Activated CD4-positive, alpha-beta memory T cell treated with anti-CD3 and anti-CD28 coated beads, Interleukin-2, amount 10 ng/mL, durations not matched to agents 7 days and 5 days (primary cell): ENCODE measurements at places on chromosomes 2 and 18. TPM values are rescaled to one million over a fixed set of nuclear protein-coding genes. Genes with fewer than 3 reads are reported as not detected.

DNA sequence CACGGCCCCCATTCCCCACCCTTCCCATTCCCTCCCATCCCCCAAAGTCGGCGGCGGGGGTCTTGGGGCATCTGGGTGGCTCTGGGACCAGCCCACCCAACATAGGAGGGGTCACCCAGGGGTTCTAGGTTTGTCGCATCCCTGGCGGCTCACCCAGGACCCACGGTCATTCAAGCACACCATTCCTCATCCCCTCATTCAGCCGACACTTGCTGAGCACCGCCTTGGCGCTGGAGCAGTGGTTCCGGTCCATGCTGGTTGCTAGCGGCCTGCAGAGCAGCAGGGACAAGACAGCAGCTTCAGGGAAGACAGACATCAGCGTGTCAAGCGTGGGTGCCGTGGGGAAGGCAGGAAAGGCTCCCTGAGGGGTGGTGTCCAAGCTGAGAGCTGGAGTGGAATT lies 50.5 kb upstream of the OTOS start:
- no peak overlapping the region for H3K27ac ChIP-seq
- H3K4me3 ChIP-seq: no peak overlapping the region
- H3K27me3 ChIP-seq: peaks cover 9% of the 10 kb centered on the region
- H3K4me1 ChIP-seq: no peaks in the 10 kb centered on the region

Gene CFC1
- total RNA-seq: not detected

DNA sequence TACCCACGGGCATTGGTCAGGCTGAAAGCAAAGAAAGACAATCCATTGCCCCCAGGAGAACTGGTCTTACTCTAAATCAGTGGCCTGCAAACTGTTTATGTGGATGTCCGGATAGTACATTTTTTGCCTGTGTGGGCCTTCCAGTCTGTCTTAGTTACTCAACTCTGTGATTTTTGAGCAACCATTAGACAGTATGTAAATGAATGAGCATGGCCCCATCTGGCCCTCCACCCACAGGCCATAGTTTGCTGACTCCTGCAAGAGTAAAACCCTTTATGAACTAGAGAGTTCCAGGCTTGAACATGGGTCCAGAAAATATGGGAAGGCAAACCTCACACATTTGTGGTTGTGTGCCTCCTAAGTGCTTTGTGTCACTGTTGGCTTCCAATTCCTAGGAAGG lies 55.7 kb upstream of the CYP1B1 start:
- peaks cover 4% of the 10 kb centered on the region for H3K36me3 ChIP-seq
- peaks cover 13% of the 10 kb centered on the region for H3K27me3 ChIP-seq
- no peaks in the 10 kb centered on the region for H3K4me1 ChIP-seq
- H3K27ac ChIP-seq: no peak overlapping the region

GRCh38 chr2:28356095-28356911 lies 36.4 kb upstream of the FOSL2 start:
- peaks cover 50% of the 10 kb centered on the region for H3K4me1 ChIP-seq
- DNase-seq: no peak
- H3K36me3 ChIP-seq: no peaks in the 10 kb centered on the region

GRCh38 chr2:241788135-241788534 lies 11.5 kb downstream of the GAL3ST2 start:
- DNase-seq: no peak
- H3K36me3 ChIP-seq: peaks cover 12% of the 10 kb centered on the region

DNA sequence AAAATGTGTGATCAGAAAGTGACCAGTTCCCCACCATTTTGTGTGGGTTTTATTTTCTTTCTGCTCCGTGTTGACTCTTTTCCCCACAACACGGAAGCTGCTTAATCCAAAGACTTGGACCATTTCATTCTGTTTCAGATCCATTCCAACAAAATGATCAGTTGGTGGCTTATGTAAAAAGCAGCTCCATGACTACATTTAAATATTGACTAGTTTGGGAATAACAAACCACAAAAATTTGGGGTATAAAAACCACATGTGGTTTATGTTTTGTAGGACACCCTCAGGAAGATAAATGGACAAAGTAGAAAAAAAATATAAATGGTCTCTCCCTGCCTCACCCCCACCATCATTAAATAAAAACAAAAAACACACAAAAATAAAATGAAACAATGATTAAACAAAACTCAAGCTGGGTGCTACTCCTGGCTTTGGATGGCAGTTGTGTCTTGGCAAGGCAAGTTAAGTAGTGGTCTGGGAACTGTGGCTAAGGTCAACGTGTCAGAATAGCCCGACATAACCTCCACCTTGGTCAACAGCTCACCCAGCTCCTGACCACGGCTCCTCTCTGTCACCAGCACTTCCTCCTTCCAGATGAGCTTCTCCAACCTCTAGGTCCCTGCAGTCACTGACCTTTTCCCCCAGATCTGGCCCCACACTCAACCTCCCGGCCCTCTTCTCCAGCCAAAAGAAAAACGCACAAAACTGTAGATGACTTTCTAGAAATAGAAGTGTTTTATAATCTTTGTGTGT lies 12.8 kb upstream of the WIPF1 start:
- peaks cover 76% of the 10 kb centered on the region for H3K36me3 ChIP-seq
- H3K27me3 ChIP-seq: no peaks in the 10 kb centered on the region
- no peak for DNase-seq
- H3K4me1 ChIP-seq: peaks cover 93% of the 10 kb centered on the region
- H3K27ac ChIP-seq: peak overlapping the region; percentile 93

GRCh38 chr2:85409845-85410583 lies at the start of gene CAPG:
TSS of gene CAPG (minus strand) at chr2:85410366. CDS start at chr2:85402145, 8,221 bp downstream.
- peaks cover 3% of the 10 kb centered on the region for H3K27me3 ChIP-seq
- DNase-seq: peak; percentile 72
- peak within 1 kb of the TSS; percentile 73 for H3K27ac ChIP-seq
- peaks cover 76% of the 10 kb centered on the region for H3K4me1 ChIP-seq

Gene SPATA3
- total RNA-seq: 0.35 TPM

DNA sequence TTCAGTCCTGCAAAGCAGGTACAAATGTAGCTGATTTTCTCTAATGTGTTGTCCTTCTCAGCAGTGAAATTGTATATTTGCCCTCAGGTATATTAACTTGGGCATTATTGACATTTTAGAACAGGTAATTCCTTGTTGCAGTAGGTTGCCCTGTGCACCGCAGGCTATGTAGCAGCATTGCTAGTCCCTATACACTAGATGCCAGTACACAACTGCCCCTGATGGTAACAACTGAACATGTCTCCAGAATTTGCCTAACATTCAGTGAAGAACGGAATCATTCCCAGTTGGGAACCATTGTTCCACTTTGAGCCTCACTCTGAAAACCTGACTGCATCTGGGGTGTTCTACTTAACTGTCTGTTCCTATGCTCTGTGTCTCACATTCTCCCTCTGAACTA lies 23.1 kb upstream of the TFPI start:
- no peak for DNase-seq
- no peaks in the 10 kb centered on the region for H3K36me3 ChIP-seq
- peaks cover 3% of the 10 kb centered on the region for H3K27me3 ChIP-seq
- no peak overlapping the region for H3K4me3 ChIP-seq

GRCh38 chr2:230840301-230840700 lies 24.4 kb upstream of the ITM2C start:
- H3K4me3 ChIP-seq: no peak overlapping the region
- H3K36me3 ChIP-seq: peaks cover 4% of the 10 kb centered on the region
- peaks cover 38% of the 10 kb centered on the region for H3K27me3 ChIP-seq
- no peak for DNase-seq
- H3K4me1 ChIP-seq: peaks cover 4% of the 10 kb centered on the region
- H3K27ac ChIP-seq: no peak overlapping the region

- no peak overlapping the region for H3K4me3 ChIP-seq
- peaks cover 12% of the 10 kb centered on the region for H3K4me1 ChIP-seq
- H3K27ac ChIP-seq: no peak overlapping the region
- H3K27me3 ChIP-seq: peaks cover 8% of the 10 kb centered on the region
- no peak for DNase-seq
These were observed 41.1 kb downstream of the ASB1 start for GRCh38 chr2:238467792-238468191.

Gene DUSP19
- 0.93 TPM for total RNA-seq

DNA sequence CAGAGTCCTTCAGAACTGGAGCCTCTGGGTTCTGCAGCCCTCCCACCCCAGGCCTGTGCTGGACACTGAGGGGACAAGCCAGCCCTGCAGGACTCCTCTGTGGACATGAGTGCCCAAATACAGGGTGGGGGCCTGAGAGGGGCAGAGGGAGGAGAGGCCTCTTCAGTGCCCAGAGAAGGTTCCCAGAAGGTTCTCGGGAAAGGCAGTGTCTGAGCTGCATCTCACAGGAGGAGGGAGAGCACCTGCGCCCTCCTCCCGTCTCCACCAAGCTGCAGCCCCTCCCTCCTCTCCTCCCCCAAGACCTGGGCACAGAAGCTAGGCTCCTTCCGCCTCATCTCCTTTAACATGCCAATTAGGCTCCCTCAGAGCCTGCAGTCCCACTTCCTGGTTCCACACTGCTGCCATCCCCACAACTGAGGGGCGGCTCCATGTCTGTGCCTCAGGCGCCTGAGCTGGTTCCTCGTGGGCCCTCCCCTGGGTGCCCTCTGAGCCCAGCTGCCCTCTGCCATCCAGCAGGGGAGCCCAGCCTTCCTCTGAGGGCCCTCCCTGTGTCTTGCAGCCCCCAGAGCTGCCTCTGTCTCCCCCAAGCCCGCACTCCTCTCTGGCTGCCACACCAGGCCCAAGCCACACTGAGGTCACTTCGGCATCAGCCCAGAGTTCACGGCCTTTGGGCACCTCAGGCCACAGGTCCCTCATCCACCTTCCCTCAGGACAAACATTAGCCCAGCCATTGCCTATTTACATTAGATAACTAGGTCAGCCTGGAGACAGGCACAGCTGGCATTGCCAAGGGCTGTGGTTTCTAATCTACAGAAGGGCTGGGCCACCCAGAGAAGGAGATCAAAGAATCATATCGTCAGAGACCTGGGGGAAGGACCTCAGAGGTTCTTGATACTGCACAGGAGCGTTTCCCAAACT lies 28.9 kb downstream of the KCNK3 start:
- H3K27me3 ChIP-seq: peaks cover 4% of the 10 kb centered on the region
- DNase-seq: no peak
- no peak overlapping the region for H3K27ac ChIP-seq
- H3K4me3 ChIP-seq: no peak overlapping the region

GRCh38 chr2:65402780-65403528 lies 29.4 kb downstream of the SPRED2 start:
- H3K36me3 ChIP-seq: peaks cover 3% of the 10 kb centered on the region
- H3K27ac ChIP-seq: no peak overlapping the region
- H3K27me3 ChIP-seq: peaks cover 1% of the 10 kb centered on the region

Gene GRHL1
- total RNA-seq: 1.2 TPM

Gene TAF4B
- total RNA-seq: 3.8 TPM

Gene TRIM43
- total RNA-seq: 0.43 TPM

- peaks cover 24% of the 10 kb centered on the region for H3K4me1 ChIP-seq
- no peak overlapping the region for H3K27ac ChIP-seq
- no peaks in the 10 kb centered on the region for H3K27me3 ChIP-seq
- peaks cover 13% of the 10 kb centered on the region for H3K36me3 ChIP-seq
- H3K4me3 ChIP-seq: no peak overlapping the region
These were observed 31.8 kb downstream of the RNU4ATAC start for GRCh38 chr2:121562269-121563176.

GRCh38 chr2:19754907-19755306 lies 146.9 kb downstream of the TTC32 start:
- no peaks in the 10 kb centered on the region for H3K4me1 ChIP-seq
- no peak overlapping the region for H3K4me3 ChIP-seq
- H3K27ac ChIP-seq: no peak overlapping the region
- peaks cover 1% of the 10 kb centered on the region for H3K27me3 ChIP-seq

DNA sequence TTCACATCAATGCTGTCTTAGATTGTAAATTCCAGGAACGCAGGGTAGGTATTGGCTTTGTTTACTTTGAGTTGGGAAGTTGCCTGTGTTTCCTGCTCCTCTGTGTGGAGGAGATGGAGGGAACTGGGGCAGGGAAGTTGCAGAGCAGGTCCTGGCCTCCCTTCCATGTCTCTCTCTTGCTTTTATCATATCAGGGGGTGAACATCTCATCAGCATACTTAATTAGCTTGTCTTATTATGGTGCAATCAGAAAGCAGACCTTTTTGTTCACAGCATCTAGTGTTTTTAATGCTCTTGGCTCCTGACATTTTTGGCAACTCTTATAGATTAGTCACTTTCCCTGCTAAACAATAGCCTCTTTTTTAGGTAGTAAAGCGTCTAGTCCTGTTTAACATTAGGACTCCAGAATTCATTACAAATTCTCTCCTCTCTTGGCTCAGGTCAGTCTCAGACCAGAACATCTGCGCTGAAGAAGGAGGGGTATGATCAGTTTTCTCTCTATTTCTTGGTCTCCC lies 11.5 kb upstream of the DIPK1C start:
- H3K27me3 ChIP-seq: peaks cover 17% of the 10 kb centered on the region
- H3K4me3 ChIP-seq: no peak overlapping the region
- DNase-seq: no peak
- H3K4me1 ChIP-seq: no peaks in the 10 kb centered on the region

GRCh38 chr2:131126436-131126835 lies 21.3 kb downstream of the PLEKHB2 start:
- H3K27me3 ChIP-seq: no peaks in the 10 kb centered on the region
- no peak overlapping the region for H3K4me3 ChIP-seq
- peaks cover 74% of the 10 kb centered on the region for H3K36me3 ChIP-seq
- no peak for DNase-seq

- H3K4me3 ChIP-seq: no peak overlapping the region
- H3K27ac ChIP-seq: no peak overlapping the region
- peaks cover 6% of the 10 kb centered on the region for H3K4me1 ChIP-seq
- no peak for DNase-seq
- H3K36me3 ChIP-seq: no peaks in the 10 kb centered on the region
These were observed 5.7 kb downstream of the ITGB6 start for GRCh38 chr2:160194351-160194750.

Gene SLC5A7
- total RNA-seq: not detected

GRCh38 chr2:207876842-207877535 lies 107.3 kb upstream of the FZD5 start:
- H3K27me3 ChIP-seq: no peaks in the 10 kb centered on the region
- no peaks in the 10 kb centered on the region for H3K4me1 ChIP-seq
- H3K36me3 ChIP-seq: no peaks in the 10 kb centered on the region

DNA sequence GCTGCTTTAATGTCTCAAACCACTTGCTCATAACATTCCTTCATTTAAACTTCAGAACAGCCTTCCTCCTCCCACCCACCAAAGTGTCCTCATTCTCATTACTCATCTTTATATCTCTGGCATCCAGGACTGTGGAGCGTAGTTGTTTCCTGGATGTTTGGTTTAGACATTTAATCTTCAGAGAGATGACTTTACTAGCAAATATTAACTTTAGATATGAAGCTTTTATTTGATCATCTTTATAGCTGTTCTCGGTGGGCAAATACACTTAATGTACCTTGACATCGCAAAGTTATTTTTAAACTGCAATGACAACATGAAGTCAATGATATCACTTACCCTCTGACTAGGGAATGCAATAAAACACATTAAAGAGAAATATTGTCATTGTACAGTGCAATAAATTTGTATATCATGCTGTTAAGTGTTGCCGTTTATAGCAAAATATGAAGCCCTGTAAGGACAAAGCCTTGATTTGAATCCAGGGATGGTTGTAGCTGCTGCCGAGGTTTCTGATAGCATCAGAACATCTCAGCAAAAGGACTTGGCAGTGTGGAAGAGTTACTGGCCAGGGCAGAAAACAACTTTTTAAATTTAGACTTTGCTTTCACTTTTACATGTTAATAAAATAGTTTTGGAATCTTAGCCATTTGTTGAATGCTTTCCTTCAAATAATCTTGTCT lies 4.6 kb upstream of the LAMA3 start:
- no peak for DNase-seq
- no peaks in the 10 kb centered on the region for H3K36me3 ChIP-seq
- H3K27me3 ChIP-seq: peaks cover 58% of the 10 kb centered on the region
- H3K4me3 ChIP-seq: no peak overlapping the region
- H3K27ac ChIP-seq: no peak overlapping the region

Gene FABP1
- total RNA-seq: not detected

- peak; percentile 55 for DNase-seq
- peak overlapping the region; percentile 89 for H3K4me3 ChIP-seq
- H3K27ac ChIP-seq: peak overlapping the region; percentile 97
These were observed 1.9 kb downstream of the MEX3C start for GRCh38 chr18:51195451-51196117.

Gene MALL
- total RNA-seq: not detected

Gene SLC66A3
- 23.8 TPM for total RNA-seq
